NCI-H2081 (cell line): ENCODE measurements at places on chromosomes 6 and 20.

DNA sequence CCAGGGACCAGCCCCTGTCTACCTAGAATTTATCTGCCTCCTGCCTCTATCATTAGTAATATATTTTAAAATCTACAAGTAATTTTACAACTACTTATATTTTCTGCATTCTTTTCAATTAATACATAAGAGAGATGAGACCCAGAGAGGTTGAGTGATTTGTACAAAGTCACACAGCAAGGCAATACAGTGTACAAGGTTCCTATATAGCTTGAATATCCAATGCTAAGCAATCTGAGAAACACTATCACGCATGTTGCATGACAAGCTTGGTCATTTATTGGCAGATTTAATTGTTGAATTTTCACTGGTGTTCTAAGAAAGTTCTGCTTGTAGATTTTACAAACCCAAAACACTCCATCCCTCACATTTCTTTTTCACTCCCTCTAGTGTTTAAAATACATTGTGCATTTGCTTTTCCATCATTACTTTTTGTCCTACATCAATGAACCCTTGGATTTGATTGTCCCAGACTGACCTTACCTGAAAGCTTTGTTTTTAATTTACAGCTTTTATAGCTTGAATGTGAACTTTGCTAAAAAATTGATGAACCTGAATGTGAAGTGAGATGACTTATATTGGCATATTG, 520.9 kb upstream of the CITED2 start:
- DNase-seq = no peak

DNA sequence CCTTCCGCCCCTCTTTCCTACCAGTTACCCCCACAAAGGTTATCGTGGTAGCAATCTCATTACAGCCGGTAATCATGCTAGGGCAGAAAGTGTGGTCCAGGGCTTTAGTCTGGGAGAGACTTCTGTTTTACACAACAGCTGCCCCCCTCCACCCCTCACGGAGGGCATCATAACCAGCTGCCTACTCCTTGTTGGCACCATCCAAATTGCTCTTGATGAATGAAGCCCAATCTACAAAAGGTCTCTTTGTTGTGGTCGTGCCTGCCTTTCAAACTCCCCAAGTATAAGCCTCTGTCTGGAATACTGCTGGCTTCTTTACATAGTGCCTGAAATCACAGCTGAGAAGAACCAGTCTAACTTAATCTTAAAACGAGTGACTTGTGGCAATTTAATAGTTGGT, 157.9 kb downstream of the INSM1 start:
- DNase-seq = no peak

DNA sequence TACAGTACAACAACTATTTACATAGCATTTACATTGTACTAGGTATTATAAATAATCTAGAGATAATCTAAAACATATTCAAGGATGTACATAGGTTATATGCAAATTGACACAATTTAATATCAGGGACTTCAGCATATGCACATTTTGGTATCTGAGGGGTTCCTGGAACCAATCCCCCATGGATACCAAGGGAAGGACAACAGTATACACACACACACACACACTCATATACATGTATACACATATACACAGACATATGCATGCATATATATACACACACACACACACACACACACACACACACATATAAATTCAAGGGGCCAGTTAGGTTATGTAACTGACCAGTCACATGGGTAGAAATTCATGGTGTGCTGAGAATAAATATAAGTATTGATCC, 24.9 kb downstream of the ADGRF5 start:
- DNase-seq = no peak

- DNase-seq = peak; percentile 84
Observed at GRCh38 chr6:149963462-149964307, at the start of gene ULBP1. Gene ULBP1 (plus strand): TSS chr6:149963943. CDS start chr6:149964050, 107 bp downstream.
